ENCODE measurements at places on chromosomes 16 and 17.

- DNase-seq = no peak
Measured at GRCh38 chr17:43679911-43680310, 18.2 kb upstream of the MEOX1 start.

- DNase-seq = no peak
Measured at GRCh38 chr16:2178321-2179106, 17.9 kb downstream of the CASKIN1 start.

GRCh38 chr17:28974451-28974850 lies 23.1 kb upstream of the PHF12 start:
- no peak for DNase-seq

GRCh38 chr17:73261617-73261951 lies at the start of gene CPSF4L:
CPSF4L (minus strand) TSS chr17:73261880; CDS start chr17:73261818, 62 bp downstream.
- DNase-seq = no peak

GRCh38 chr16:81633147-81633619 lies 145.9 kb upstream of the PLCG2 start:
- DNase-seq = no peak

GRCh38 chr16:50093607-50094539 lies 28.1 kb downstream of the HEATR3 start:
- no peak for DNase-seq

- DNase-seq = no peak
Measured at GRCh38 chr16:48160575-48160974, 4.8 kb upstream of the ABCC12 start.

DNA sequence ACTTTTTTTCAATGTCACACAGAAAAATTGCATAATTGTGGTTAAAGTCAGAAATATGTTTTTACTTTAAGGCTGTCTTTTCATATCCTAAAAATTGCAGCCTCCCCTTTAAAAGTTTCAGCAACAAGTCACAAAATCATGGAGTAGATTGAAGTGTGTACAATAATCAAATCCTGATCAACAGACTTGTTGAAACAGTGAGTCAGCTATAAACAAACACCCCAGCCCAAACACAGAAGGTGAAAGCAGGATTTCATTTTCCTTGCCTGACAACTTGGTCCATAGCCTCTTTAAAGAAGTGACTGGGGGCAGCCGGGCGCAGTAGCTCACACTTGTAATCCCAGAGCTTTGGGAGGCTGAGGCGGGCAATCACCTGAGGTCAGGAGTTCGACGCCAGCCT lies 59.9 kb downstream of the WNT3 start:
- no peak for DNase-seq

- DNase-seq = no peak
Measured at GRCh38 chr17:77723071-77723908, 235.2 kb upstream of the TNRC6C start.

DNA sequence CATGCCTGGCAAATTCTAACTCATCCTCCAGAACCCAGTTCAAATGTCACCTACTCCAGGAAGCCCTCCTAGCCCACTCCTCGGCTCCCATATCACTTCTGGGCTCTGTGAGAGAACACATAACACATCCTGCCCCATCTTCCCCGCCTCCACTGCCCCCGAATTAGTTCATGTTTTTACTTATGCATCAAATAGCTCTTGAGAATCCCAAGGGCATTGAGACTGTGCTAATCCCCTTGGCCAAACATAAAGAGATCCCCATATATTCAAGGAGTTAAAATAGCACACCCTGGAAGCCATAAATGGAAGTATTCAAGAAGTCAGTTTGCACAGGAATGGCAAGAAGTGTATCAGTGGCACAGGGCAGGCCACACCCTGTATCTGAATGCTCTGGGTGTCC lies 2.0 kb upstream of the CREBBP start:
- no peak for DNase-seq

- DNase-seq = no peak
Measured at GRCh38 chr16:56057151-56057550, 134.1 kb upstream of the GNAO1 start.

Data from mammary epithelial cell (primary cell).